ENCODE measurements at places on chromosomes 6 and 20. TPM values are rescaled to one million over a fixed set of nuclear protein-coding genes. Genes with fewer than 3 reads are reported as not detected.
A peak's percentile ranks its signal among the peaks of the same experiment; 100 is the strongest.

- no peak for DNase-seq
These were observed 87.8 kb downstream of the GMDS start for GRCh38 chr6:2157441-2158127.

DNA sequence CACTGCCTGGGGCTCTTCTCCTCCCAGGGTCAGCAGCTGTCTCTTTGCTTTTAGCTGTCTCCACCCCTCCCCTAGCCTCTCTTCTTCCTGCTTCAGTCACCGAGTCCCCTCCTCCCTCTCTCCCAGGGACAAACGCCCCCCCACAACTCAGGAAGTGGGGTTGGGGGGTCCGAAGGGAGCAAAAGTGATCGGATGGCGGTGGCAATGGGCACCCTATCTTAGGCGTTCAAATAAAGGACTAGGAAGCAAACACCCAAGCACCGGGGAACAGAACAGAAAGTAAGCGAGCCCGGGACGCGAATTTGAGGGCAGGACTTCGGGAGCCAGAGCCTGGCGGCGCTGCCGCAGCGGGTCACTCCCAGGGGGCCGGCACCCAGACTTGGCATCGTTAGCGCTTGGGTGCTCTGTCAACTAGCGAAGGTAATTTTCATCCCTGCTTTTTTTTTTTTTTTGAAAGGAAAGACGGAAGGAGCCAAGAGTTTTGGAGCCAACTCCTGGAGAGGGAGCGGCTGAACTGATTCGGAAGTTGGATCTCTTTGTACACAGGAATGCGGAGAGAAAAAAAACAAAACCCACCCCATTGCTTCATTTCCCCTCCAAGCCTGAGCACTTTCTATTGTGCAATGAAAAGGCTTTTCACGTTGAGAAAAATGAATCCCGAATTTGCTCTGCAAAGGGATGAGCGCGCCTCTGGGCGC, 815 bp upstream of the ITPR3 start:
- DNase-seq: peak; percentile 53

- no peak for DNase-seq
These were observed 1.4 kb downstream of the LTA start for GRCh38 chr6:31573239-31574105.

GRCh38 chr20:21125072-21125848, 622 bp upstream of the KIZ start:
- peak; percentile 75 for DNase-seq

GRCh38 chr6:133992992-133993680, 40.1 kb downstream of the TBPL1 start:
- DNase-seq: no peak

GRCh38 chr6:55064711-55065420, 109.4 kb upstream of the HCRTR2 start:
- DNase-seq: no peak

GRCh38 chr20:41386502-41387427, 20.1 kb upstream of the EMILIN3 start:
- DNase-seq: peak; percentile 56

EYS gene
- total RNA-seq: not detected

PRDM13 gene
- not detected for total RNA-seq
